ENCODE measurements at places on chromosomes 6 and 20. TPM values are rescaled to one million over a fixed set of nuclear protein-coding genes. Genes with fewer than 3 reads are reported as not detected.

PACRG gene
- total RNA-seq = 6.7 TPM

TRERF1 gene
- total RNA-seq = 3.7 TPM

TRAPPC3L gene
- not detected for total RNA-seq

BTNL2 gene
- total RNA-seq = not detected

MUC21 gene
- not detected for total RNA-seq

MDFI gene
- 11.7 TPM for total RNA-seq

PTK6 gene
- total RNA-seq = 0.16 TPM

DNA sequence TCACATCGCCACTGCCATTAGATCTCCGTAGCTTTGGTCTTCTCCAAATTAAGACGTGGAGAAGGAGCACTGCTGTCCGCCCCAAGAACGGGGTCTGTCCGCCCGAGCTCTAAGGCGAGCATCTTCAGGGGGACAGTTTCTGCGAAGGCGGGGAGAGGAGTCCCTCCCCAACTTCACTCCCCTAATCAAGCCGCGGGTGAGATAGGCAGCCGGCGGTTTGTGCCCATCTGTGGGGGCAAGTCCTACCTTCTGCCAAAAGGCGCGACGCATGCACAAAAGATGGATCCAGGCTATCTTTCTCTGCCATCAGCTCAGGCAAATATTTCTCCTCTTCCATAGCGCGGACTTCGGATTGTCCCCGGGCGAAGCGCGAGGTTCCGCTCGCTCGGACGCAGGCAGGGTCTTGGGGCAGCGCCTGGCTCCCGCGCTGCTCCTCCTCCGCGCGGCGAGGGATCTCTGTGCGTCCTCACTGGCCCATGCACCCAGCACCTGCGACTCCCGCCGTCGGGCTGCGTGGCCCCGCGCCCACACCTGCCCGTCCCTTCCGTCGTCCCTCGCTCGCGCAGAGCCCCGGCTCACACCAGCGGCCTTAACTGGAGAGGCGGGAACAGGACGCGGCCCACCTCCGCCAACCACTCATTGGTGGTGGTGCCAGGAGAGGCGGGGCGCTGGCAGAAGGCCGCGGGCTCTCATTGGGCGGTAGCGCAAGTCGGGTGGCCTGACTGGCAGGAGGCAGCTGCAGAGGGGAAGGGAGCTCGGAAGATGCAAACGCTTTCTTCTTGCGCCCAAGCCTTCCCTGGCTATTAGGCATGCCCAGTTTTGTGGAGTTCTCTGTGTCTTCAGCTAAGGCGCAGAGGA lies at the start of gene KHDRBS2:
Gene KHDRBS2, minus strand, starts transcription at position 614 of the 858 bp plus-strand sequence.
- DNase-seq = peak; percentile 95

DNA sequence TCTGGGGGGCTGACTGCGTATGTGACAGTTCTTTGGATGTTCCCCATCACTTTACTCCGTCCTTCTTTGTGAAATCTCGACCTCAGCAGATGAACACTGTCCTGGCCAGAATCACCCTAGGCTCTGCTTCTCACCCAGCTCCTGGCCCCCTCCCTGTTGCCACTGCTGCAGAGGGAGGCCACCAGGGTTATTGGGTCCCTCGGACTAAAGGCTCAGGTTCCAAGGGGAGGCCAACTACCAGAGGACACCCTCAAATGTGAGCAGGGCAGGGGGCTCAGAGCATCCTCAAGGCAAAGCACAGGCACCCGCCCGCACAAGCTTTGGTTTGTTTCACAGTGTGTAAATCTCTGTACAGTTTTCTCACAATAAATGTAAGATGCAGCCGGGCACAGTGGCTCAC lies 269.9 kb downstream of the UST start:
- DNase-seq = no peak

DNA sequence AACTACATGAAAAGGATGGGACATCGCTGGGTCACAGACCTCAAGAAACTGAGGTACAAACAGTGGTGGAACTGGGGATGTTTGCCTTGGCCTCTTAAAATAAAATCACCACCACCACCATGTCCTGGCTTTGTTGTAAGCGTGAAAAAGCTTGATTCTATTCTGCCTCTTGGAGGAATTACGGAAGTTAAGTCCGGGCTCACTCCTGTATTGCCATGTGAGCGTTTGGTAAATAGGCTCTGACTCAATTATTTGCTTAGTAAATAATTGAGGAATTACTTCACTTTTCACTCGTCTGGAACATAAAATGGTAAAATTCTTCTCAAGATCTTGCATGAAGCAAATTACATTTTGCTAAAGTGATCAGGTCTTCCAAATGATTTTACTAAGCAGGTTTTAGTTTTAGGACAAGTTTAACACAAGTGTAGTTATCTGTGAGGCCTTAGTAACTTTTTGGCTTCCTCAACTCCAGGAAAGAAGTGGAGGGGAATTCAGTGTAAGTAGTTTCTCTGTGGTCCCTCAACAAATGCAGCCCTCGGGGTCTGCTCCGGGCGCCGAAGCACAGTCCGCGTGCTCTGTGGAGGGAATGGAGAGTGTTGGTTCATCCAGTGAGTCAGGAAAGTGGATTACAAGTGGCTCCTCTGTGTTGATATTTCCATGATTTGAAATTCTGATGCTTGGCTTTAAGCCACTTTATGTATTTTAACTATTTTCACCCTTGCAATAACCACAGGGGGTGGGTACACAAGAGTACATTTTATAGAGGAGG lies 23.8 kb downstream of the IYD start:
- DNase-seq = no peak

DNA sequence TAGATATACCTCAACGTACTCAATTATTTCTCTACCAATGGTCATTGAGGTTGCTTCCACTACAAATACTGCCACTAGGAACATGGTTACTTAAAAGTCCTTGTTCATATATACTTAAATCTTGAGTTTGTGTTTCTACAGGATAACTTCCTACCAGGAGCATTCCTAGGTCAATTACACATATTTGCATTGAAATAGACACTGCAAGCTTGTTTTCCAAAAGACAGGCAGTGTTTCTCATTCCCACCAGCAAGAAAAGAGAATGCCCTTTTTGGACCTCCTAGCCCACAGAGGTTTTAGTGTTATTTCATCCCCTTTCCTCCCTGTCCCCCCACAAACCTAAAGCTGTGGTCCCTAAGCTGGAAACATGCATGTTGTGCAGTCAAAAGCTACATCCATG lies 177.3 kb downstream of the ID4 start:
- DNase-seq = no peak

- DNase-seq = no peak
Observed at GRCh38 chr20:56826705-56827665, 197.9 kb downstream of the TFAP2C start.

DNA sequence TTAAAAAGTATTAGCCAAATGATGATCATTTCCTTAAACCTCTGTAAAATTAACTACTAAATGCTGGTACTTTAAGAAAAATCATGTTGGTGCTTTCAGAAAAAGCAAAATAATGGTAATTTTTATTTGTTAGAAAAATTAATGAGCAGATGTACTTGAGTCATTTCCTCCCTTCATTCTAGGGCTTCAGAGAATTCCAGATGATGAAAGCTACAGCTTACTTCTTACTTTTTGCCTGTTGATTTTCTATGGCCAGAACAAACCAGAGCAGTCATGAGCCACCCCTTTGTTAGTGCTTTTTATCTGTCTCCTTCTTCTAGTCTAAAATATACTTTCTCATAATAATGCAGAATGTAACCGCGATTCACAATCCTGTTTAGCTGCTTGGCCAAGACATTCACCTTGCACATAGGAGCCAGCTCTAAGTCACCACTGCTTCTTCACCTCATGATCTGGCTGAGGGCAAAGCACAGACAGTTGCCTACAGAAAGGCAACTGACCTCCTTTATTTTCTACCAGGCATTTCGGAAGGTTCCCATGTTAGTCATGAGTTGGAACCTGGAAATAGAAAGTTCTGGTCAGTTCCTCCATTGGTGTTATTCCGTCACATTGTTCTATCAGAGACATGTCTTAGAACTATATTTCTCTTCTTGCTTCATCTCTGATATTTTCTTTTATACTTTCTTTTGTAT lies 43.5 kb upstream of the TINAG start:
- no peak for DNase-seq

- no peak for DNase-seq
Observed at GRCh38 chr6:168674595-168674994, 233.6 kb downstream of the SMOC2 start.

DNA sequence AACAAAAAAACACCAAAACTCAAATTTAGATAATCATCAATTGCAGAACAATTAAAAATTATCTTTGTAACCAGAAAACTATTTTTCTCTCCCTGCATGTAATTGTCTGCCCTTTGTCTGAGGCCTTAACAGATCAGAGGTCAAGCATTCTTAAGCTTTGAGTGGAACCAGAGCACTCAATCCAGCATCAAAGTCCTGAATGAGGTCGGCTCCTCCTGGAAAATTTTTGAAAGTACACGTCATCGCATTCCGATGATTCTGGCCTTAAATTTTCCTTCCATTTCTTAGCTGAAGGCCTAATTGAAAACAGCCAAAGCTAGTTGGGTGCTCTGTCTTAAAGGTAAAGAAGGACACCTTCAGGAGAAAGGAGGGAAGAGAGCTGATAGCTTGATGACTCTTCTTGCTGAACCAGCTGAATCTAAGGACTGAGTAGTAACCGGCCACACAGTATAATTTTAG lies 510.2 kb upstream of the SULF2 start:
- no peak for DNase-seq
